Mucosa of descending colon (tissue), 3 donors: ENCODE measurements at places on chromosomes 16 and 17. TPM values are rescaled to one million over a fixed set of nuclear protein-coding genes. Genes with fewer than 3 reads are reported as not detected.

GRCh38 chr16:90019543-90020259, 445 bp upstream of the DBNDD1 start:
- no peak for DNase-seq

DNA sequence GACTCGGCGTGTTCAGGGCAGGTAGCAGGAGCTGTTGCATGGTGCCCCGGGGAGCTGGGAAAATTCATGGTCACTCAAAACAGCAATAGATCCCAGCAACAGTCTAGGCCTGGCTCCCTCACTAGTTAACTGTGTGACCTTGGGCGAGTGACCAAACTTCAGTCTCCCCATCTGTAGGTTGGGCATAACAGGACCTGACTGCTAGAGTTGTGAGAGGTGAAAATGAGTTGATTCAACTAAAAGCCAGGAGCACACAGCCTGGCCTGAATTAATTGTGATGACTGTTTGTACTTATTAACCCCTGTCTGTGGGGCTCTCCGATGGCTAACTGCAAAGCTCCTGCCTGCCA, 306.9 kb downstream of the SOX9 start:
- DNase-seq: no peak

- peak; percentile 73 for DNase-seq
These were observed 59.9 kb downstream of the OR1D5 start for GRCh38 chr17:3003296-3004149.

DNA sequence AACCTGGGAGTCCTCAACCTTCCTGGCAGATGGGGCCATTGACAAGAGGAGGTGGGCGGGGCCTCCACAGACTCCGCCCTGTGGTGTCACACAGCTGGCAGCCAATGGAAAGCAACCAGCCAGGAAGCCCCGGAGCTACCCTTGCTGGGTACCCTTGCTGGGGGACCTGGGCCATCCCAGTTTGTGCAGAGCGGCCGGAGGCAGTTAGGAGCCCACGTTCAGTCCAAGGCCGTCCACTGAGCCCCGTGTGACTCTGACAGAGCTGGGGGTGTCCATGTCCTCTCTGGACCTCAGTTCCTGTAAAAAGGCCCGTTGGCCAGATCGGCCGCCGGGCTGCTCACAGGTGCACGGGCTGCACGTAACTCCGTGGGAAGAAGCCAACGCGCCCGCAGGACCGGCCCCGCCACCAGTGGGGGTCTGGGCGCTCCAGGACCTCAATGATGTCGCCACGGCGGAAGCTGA, 17.1 kb upstream of the FAM83G start:
- peak; percentile 57 for DNase-seq

- no peak for DNase-seq
These were observed 4.0 kb downstream of the PYY start for GRCh38 chr17:43949781-43950180.

DNA sequence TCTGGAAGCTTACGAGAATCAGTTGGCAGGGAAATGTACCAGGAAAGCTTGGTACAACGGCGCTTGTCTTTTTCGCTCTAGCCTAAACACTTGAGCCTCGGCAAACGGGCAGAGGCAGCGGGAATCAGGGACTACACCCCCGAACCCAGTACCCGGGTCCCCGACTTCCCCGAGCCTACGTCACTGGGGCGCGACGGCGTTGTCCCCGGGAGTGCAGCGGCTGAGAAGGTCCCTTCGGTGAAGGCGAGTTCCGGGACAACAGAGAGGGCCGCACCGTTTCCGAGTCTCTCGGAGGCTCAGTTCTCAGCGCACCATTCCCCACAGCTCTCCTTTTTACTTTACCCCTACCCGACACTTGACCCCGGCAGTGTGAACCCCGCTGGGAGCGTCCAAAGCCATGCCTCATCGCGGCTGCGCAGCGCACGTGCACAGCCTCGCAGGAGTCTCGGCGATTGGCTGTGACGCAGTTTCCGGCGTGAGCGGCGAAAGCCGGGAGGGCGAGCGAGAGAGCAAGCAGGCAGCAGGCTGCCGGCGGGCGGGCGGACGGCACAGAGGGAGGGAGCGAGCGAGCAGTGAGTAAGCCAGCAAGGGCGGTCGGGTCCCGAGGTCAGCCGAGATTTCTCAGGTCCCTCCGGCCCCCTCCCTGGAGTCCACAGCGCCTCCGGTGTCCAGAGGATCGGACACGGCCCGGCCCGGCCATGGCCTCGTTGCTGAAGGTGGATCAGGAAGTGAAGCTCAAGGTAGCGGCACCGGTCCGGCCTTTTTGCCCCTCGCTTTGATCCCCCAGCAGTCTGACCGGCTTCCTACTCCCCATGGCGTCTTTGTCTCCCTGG, at the start of gene PSME3:
TSS of gene PSME3 (plus strand) at position 464 of the 833 bp plus-strand sequence. CDS start at position 699, 235 bp downstream.
- DNase-seq: peak; percentile 93

- no peak for DNase-seq
These were observed 51.0 kb upstream of the TOX3 start for GRCh38 chr16:52597772-52598483.

DNA sequence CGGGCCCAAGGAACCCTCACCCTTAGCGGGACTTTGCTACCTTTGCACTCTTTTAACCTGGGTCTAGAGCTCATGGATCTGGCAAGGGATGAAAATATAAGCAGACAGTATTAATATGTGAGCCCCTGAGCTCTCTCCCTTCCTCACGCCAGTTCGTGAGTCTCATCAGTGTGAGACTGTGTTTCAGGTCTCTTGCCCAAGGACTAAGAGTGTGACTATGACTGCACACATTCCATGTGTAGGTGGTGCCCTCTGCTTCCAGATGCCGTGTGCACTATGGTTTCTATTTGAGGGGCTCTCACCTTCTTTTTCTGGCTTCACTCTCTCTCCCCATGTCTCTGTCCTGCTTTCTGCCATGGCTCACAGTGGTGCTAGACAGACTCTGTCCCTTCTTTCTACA, 40.5 kb downstream of the DHRS7B start:
- no peak for DNase-seq

GRCh38 chr16:35176449-35176848, 1717.0 kb downstream of the TP53TG3F start:
- no peak for DNase-seq

GRCh38 chr17:51006601-51007000, 114.1 kb downstream of the SPAG9 start:
- DNase-seq: no peak

DNA sequence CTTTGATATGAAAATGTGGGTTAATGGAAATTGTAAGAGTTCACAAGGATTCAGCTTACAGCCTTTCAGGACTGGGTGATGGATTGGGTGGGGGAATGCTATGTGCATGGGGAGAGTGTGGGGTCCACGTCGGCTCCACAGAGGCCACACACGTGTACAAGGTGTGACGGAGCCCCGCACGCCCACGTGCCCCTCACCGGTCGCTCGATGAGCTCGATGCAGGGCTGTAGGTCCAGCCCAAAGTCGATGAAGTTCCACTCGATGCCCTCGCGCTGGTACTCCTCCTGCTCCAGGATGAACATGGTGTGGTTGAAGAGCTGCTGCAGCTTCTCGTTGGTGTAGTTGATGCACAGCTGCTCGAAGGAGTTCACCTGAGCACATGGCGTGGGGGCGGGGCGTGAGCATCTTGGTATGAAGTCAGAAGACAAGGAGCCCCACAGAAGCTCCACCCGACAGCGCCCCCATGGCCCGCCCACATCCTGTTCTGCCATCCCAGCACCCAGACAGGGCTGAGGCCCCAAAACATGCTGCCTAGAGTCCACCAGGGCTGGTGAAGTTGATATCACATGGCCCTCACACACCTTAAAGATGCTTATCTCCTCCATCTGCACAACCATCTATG, 99.1 kb downstream of the MYH11 start:
- DNase-seq: no peak

GRCh38 chr17:17468217-17469010, 8.4 kb upstream of the MED9 start:
- peak; percentile 38 for DNase-seq

DNA sequence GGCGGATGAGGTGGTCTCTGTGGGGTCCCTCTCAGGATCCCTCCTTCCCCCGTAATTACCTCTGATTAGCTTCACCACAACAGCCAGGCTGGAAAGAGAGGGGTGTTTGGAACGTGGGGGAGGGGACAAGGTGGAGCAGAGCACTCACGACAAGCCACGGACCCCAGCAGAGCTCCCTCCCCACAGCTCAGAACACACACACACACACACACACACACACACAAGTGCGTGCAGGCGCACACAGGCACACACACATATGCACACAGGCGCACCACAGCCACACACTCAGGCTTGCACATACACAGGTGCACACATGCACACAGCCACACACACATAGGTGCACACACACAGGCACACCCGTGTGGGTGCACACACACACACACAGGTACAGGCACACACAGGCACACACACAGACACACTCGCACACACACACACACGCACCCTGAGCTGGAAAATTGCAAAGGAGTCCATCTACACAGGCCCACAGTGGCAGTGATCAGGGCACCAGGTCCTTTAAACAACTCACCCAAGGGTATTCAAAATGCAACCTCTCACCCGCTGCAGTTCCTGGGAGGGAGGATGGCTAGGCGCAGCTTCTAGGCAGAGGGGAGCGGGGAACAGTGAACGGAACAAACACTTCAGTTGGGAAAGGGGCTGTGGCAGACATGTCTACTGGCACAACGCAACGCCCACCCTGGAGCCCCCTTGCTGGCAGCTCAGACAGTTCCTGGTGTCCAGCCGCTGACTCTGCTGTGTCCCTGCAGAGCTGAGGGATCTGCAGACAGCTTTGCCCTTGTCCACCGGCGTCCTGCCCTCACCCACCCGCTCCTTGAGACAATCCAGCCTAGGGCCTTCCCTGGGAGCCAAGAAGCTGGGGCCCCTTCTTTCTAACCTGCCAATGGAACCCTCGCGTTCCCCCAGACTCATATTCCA, 59.9 kb upstream of the DLX4 start:
- DNase-seq: no peak

DNA sequence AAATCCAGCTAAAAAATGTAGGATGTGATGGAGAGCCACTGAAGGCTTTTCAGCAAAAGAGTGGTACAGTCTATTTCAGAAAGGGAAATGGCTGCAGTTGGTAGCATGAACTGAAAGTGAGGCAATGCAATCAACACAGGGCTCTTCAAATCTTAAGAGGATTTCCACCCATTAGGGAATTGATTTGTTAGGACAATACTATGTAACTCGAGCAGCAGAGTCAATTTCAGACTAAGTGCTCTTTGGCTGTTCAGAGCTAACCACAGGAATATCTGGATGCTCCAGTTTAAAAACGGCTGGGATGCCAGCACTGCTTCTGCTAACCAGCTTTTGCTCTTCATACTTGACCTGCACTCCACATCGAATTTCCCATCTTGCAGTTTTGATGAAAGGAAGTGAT, 24.6 kb downstream of the CACNG1 start:
- DNase-seq: no peak

DNA sequence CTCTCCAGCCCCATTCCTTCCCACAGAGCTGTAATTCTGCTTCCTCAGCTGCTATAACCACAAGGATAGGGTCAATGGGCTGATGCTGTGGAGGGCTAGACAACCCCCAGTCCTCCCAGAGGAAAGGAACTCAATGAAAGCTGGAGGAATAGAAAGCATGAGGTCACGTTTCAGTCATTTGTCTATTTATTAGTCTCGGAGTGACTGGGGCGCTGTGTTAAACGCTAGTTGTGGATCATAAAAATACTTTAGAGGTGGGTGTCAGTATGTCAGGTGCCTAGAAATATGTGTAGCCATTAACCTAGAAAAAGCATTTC, 787 bp upstream of the CCL3L1 start:
- no peak for DNase-seq

The CCDC182 gene
- not detected for total RNA-seq

The HNF1B gene
- 21.1 TPM for total RNA-seq

The SEC14L5 gene
- total RNA-seq: 1.3 TPM

The MAZ gene
- 225 TPM for total RNA-seq

The KRTAP3-1 gene
- total RNA-seq: not detected

The MMP25 gene
- 4.0 TPM for total RNA-seq

The IL17C gene
- not detected for total RNA-seq
